ENCODE measurements at places on chromosomes 11 and 22. TPM values are rescaled to one million over a fixed set of nuclear protein-coding genes. Genes with fewer than 3 reads are reported as not detected.
A peak's percentile ranks its signal among the peaks of the same experiment; 100 is the strongest.

Gene CST6
- not detected for total RNA-seq

Gene ARFGAP3
- 64.1 TPM for total RNA-seq

Gene CECR2
- 15.7 TPM for total RNA-seq

DNA sequence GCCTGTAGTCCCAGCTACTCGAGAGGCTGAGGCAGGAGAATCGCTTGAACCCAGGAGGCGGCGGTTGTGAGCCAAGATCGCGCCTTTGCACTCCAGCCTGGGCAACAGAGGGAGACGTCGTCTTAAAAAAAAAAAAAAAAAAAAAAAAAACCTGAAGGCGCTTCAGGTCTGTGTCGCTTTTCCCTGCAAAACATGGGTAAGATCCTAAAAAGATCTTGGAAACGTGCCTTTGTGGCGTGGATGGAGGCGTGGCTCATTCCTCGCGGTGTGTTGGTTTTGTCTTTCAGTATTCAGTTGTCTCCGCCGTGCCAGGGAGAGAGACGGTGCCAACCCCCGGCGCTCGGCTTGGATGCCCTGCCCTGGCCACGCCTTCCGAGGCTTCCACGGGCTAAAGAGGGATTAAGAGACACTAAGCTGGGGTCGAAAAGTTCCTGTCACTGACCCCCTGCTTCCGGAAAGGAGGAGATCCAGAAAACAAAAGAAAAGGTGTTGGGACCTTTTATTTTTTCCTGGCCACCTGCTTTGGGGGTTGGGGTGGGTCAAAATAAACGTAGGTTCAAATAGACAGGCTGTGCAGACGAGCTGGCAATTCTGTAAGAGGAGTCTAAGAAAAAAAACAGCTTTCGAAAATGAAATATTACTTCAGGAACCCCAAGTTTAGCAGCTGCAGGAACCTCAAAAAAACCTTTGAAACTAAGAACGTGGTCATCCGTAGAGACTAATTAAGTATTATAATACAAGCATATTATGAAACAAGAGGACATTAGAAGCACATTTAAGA, 1.1 kb upstream of the SLC35F2 start:
- H3K4me1 ChIP-seq, result peaks cover 9% of the 10 kb centered on the region
- peak overlapping the region; percentile 95 for H3K4me3 ChIP-seq
- no peak overlapping the region for H3K27ac ChIP-seq
- no peaks in the 10 kb centered on the region for H3K36me3 ChIP-seq

DNA sequence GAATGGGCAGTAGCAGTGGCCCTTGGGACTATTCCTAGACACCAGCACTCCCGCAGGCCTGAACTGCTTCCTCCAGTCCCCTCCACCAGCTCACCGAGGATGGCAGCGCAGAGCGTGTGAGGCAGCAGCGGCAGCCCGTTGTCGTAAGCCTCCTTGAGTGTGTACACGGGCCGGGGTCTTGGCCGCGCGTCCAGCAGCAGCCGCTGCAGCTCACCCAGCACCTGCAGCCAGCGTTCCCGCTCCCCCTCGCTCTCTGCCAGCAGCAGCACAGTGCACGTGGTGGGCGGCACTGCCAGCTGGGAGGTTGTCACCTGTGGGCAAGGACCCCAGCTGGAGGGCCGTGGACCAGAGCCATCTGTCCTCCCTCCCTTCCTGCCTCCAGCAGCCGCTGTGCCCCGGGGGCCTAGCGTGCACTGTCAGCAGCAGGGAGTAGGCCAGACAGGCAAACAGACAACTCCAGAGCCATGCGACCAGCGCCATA, 13.0 kb downstream of the CDC42BPG start:
- DNase-seq, result no peak
- no peak overlapping the region for H3K27ac ChIP-seq
- H3K27me3 ChIP-seq, result no peaks in the 10 kb centered on the region
- peaks cover 6% of the 10 kb centered on the region for H3K4me1 ChIP-seq
- no peak overlapping the region for H3K4me3 ChIP-seq
- no peaks in the 10 kb centered on the region for H3K36me3 ChIP-seq

DNA sequence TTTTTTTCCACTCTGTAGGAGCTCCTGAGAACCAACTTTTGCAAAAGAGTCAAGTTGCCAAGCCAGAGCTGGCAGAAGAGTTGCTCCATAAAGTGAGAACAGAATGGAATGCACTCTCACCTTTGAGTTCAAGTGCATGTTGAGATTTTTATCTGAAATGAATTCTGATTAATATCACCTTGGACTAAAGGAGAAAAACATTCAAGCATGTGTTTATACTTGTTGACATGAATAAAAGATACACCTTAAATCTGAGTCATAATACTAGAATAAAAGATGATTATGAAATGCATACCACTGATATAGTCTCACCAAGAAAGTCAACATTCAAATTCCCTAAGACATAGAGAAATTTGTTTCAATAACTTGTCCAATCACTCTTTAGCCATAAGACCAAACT, 37.8 kb downstream of the ARL14EP start:
- no peaks in the 10 kb centered on the region for H3K27me3 ChIP-seq
- H3K27ac ChIP-seq, result no peak overlapping the region
- H3K4me1 ChIP-seq, result no peaks in the 10 kb centered on the region
- DNase-seq, result no peak
- no peak overlapping the region for H3K4me3 ChIP-seq
